ENCODE measurements at places on chromosomes 16 and 17.

DNA sequence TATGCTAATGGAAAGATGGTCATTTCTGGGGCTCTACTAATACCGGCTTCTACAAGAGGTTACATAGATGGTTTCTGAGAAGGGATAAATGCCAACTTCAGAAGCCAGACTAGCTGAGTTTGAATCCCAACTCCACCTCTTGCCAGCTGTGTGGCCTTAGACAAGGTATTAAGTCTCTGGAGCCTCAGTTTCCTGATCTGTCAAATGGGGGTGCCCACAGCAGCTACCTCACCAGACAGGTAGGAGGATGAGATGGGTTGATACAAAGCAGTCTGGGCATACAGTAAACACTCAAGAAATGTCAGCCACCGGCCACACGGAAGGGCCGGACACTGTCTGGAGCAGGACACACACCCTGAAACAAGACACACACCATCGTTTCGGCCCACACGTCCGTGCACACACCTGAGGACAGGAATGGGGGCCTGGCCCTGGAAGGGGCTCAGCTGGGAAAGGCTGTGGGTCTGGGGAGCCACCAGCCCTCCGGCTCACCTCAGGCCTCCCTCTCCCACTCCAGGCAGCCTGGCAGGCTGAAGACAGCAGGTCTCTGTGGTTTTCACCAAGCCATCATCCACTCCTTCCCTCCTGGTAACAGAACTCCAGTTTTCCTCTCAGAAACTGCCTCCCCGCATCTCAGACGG lies 5.5 kb downstream of the KNOP1 start:
- no peak for DNase-seq

GRCh38 chr16:914440-914839 lies 56.3 kb downstream of the LMF1 start:
- no peak for DNase-seq

GRCh38 chr17:81057079-81057730 lies 22.3 kb downstream of the BAIAP2 start:
- no peak for DNase-seq

DNA sequence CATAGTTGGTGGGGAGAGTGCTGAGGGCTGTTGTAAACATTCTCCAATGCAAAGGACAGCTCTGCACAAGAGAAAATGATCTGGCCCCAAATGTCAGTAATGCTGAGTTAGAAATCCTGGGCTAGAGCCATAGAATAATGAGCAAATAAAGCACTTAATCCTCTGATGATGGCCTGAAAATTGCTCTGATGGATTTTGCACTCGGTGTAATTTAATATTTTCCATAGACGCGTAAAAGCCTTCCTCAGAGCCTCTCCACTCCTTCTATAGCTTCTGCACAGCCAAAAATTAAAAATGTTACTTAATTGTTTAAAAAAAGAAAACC lies 23.7 kb downstream of the FAM20A start:
- DNase-seq: no peak

Data from CD4-positive, alpha-beta T cell treated with Interleukin-15 for 1 hour (primary cell).